ENCODE measurements at places on chromosomes 16 and 17.

DNA sequence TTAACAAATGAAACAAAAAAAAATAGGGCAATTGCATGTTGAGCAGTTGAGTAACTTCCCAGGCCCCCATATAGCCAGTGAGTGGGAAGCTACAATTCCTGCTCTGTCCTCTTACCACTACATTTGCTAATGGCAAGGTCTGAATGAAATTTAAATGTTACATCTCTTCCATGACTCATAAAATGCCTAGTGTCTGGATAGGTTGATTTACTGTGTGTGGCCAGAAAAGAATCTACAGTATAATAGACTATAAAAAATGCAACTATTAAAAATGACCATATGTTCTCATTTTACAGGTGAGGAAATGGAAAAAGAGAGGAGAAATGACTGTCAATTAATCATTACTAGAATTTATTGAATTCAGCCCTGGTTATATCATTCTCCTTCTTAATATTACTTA, 1199.3 kb downstream of the CDH11 start:
- no peak for DNase-seq

DNA sequence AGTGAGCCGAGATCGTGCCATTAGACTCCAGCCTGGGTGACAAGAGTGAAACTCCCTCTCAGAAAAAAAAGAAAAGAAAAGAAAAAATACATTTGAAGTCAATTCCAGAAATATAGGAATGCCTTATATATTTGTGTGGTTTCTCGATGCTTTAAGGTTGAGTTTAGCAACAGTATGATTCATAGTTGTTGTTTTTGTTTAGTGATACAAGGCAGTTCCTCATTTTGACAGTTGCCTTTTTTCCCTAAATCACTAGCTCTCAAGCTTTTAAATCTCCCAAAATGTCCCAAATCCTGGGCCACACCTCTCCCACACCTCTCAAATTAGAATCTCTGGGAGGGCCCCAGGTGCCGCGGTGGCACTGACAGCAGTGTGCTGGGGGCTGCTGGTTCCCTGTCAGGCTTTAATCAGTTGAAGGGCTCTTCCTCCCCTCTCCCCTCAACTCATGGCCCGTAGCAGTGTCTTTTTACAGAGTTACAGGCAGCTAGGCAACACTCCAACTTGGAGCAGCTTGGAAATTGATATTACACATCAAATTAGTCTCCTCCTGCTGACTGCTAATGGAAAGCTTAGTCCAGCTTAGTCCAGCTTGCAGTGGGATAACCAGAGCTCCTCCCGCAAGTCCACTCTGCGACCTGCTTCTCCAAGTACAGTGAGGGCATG, 58.4 kb downstream of the EPN2 start:
- DNase-seq = no peak

- DNase-seq = no peak
These were observed 22.7 kb upstream of the SPNS2 start for GRCh38 chr17:4476017-4476416.

DNA sequence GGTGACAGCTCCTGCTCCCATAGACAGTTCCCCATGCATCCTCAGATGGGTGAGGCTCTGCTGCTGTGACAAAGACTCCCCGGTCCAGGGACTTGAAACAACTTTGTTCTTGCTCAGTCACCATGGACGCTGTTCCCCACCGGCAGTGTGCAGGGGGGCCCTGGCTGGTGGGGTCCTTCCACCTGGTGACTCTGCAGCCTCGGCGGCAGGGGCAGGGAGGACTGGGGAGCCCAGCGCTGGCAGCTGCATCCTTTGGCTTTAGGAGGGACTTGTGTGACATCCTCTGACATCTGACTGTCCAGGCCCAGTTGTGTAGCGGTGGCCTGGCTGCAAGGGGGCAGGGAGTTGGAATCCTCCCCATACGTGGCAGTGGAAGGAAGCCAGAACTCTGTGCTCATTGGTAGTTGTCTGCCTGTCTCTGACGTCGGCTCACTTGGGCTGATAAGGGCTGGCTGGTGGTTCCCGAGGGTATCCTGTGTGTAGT, 107.3 kb downstream of the CMIP start:
- no peak for DNase-seq

- DNase-seq = no peak
These were observed 74.2 kb downstream of the CPPED1 start for GRCh38 chr16:12729448-12729847.

DNA sequence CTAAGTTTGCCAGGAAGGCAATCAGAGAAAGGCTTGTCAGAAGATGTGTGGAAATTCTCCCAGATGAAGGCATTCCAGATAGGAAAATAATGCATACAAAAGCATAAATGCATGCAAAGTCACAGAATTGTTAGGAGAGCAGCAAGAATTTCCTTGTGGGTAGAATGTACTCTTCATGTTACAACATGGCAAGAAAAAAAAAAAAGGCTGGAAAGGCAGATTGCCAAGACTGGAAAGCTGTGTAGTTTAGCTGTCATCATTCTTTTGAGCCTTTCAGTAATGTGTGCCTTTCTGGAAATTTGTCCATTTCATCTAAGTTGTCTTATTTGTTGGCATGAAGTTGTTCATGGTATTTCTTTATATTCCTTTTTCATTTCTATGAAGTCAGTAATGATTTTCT, 71.0 kb upstream of the EFCAB3 start:
- no peak for DNase-seq

DNA sequence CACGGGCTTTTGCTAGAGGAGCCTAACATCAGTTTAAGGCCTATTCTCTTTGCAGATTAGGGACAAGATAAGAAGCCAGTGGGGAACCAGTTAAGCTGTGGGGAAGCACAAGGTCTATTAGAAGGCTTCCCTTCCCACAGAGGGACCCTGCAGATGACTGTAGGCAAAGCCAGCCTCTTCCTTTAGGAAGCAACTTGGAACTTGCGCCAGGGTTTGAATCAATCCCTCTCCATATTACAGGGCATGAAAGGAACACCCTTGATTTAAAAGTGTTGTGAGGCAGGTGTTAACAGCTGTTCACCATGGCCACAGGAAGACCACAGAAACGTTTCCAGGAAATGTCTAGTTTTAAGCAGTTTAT, 77.3 kb downstream of the RPTOR start:
- DNase-seq = no peak

DNA sequence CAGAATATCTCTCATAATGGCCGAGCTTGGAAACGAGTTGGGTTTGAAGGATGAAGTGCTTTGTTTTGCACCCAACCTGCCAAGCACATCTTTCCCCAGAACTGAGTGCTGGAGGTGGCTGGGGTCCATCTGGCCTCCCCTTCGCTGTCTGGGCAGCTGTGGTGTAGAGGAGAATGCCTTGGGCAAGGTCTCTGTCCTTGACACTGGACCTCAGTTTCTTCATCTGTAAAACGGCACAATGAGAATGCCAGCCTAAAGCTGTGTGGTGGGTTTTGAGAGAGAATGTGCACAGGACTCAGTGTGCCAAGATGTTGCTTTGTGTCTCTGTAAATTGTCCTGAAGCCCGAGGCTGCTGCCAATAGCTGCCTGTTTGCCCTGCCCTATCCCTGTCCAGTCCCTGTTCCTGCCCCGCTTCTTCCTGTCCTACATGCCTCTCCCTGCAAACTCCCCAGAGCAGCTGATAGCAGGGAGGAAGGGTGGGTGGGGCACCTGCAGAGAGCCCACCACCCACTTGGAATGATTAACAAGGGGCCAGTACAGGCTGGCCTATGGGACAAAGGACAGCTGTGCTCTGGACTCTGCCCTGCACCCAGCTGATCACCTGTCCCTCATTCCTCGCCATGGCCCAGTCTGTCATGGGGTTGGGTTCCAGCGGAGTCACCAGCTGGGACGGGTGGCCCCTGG, 15.3 kb downstream of the LASP1 start:
- DNase-seq = no peak

DNA sequence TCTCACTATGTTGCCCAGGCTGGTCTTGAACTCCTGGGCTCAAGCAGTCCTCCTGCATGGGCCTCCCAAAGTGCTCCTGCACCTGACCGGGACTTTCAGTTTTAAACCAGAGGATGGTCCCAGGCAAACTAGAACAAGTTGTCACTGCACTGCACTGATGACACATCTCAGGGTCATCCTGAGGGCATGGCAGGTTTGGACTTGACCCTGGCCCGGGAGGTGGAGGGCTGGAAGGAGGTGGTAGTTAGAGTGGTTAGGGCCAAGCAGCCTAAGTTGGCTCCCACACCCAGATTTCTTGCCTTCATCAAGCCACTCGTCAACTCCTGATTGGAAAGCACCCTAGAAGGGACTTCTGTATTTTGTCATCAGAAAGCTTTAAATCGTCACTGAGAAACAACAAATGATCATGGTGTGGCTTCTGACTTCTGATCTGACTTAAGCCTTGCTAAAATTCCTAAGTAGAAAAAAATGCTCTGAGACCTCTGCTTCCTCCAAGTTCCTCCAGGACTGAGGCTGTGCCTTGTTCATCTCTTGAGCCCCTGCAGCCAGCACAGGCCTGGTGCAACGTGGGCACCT, 43.5 kb downstream of the EMP2 start:
- DNase-seq = no peak
